ENCODE measurements at places on chromosomes 4 and X. TPM values are rescaled to one million over a fixed set of nuclear protein-coding genes. Genes with fewer than 3 reads are reported as not detected.

The ZFP92 gene
- 0.52 TPM for total RNA-seq

DNA sequence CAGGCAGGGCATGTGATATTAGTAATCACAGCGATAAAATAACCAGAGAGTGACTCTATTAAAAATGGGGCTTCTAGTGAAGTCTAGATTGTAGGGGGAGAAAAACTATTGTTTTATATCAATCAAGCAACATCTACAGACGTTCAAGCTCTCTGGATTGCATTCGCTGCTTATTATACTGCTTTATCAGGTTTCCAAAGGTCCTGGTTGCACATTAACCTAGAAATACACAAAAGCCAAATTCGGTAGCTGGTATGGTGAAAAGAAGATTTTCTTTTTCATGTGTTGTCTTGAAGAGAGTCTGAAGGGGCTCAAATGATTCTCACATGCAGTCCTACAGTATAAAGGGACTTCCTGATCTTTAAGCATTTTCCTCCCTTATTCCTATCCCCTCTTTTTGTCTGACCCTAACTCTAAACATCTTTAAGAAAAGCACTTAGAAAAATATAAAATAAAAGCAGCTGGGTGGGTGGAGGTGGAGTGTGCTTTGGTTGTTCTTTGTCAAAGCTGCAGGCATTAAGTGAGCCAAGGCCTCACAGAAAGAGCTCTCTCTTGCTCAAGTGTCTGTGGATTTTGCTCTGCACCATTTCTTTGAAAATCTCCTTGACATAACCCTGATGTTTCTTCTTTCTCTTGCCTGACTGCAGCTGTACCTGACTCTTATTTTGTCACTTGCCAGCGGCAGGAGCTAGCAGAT is 46.1 kb downstream of the MID1IP1 start:
- no peak for DNase-seq

- peak; percentile 52 for DNase-seq
Measured at GRCh38 chrX:41382714-41383645, 49.0 kb downstream of the DDX3X start.

DNA sequence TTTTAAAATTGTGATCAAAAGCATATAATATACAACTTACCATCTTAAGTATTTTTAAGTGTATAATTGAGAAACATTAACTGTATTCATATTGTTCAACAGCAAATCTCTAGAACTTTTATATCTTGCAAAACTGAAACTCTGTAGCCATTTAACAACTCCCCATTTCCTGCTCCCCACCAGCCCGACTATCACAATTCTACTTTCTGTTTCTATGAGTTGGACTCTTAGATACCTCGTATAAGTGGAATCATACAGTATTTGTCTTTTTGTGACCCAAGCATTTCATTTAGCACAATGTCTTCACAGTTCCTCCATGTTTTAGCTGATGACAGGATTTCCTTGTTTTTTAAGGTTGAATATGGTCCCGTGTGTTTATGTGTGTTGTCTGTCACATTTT is 106.0 kb downstream of the LRBA start:
- no peak for DNase-seq

DNA sequence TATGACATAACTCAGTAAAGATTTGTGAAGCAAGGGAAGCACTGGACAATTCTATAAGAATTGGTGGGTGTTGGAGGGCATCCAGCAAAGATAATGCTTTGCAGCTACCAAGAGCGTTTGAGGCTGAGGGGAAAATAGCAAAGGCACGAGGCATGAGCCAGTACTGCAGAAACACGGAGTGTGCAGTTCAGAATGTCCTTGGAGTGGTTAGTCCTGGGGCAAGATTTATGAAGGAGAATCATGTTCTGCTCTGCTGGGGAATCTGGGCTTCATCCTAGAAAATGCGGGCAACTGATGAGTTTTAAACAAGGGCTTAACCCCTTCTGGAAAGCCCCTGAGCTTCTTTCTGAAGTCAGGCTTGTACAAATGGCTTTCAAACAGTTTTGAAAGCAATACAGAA is 452.5 kb downstream of the IL15 start:
- DNase-seq: no peak

GRCh38 chrX:44173219-44173618 is 170.3 kb downstream of the EFHC2 start:
- no peak for DNase-seq

GRCh38 chrX:7891928-7892327 is 35.3 kb downstream of the PNPLA4 start:
- DNase-seq: no peak

- no peak for DNase-seq
Measured at GRCh38 chr4:189305500-189305899, 635.2 kb upstream of the FRG1 start.

The RPS6KA6 gene
- total RNA-seq: not detected

GRCh38 chr4:41887821-41888686 is 47.2 kb upstream of the TMEM33 start:
- peak; percentile 61 for DNase-seq

DNA sequence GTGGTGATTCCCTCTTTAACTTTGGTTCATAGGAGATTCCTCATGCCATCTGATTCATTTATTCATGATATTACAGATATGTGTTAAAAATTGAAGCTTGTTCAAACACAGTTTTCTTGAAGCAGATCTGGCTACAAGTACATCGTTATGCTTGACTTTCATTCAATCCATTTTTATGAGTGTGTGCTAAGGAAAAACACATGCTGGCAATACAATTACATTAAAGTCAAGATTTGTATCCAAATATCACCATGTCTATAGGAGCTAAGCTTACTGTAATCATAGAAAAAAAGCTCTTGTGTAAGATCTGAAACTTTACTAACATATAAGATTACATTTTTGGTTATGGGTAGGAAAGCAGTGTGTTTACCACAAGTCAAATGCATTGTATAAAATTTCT is 151.8 kb upstream of the FAT1 start:
- DNase-seq: no peak

DNA sequence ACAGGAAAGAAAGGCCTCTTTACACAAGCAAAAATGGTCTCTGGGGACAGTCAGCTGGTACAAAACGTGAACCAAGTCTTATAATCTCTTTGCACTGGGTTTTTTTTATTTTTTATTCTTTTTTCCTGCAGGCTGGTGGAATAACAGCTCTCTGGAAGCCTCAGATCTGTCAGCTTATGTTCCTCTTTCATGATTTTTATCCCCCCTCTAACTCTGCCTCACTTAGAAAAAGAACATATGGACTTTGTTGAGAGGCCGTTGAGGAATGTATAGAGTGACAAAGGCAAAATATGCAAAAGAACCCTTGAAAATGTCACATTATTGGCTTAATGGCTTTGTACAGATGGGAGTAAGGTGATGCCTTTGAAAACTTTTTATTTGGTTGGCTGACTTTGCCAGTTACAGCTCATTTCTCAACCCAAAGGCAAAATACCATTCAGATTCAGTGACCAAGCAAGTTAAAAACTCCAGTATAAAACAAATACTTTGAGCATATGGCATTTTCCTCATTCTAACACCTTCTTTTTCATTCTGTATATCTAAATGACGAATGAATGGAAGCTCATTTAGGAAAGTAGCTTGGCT is 111.1 kb downstream of the RNF150 start:
- DNase-seq: no peak
